ENCODE measurements at places on chromosomes 5 and 9.

GRCh38 chr5:120790339-120790738 lies 326.2 kb downstream of the PRR16 start:
- DNase-seq = no peak

DNA sequence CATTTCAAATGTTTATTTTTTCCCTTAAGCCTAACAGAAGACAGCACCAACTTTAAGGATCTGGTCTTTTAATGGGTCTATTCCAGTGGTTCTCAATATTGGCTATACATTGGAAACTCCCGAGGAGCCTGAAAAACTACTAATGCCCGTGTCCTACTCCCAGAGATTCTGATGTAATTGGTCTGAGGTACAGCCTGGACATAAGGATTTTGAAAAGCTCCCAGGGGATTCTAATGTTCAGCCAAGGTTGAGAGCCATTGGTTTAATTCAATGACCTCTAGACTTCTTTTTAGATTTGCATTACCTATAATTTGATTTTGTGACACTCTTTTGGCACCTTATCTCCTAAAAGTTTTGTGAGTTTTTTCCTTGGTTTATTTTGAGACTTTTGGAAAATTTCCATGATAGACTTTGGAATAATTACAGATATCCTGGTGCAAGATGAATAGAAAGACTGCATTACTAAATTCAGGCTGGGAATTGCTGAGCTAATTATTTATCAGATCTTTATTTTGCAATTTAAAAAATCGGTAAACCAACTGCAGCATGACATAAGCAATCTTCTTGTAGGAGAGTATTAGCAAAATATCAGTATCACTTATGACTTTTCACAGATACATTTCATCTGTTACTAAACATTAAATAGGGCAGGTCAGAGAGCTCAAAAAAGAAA lies 91.5 kb upstream of the ELL2 start:
- no peak for DNase-seq

DNA sequence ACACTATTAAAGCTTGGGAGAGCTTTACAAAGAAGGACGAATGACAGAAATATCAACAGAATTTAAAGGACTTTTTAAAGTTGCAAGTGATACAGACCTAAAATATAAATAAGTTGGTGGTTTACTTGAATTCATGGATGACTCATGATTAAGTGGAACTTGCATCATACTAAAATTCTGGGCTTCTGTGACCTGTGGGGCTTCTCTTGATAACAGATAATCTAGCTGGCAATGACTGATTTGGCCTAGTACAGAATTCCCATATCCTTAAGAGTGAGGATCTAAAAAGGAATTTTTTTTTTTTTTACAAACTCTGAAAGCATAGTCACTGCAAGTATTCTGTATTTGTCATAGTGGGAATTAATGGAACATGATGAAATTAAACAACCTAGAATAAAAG lies 543.7 kb upstream of the SGCD start:
- no peak for DNase-seq

- DNase-seq = no peak
Measured at GRCh38 chr5:180289433-180289832, 2.5 kb downstream of the MAPK9 start.

GRCh38 chr5:61995486-61995885 lies 310.5 kb upstream of the KIF2A start:
- no peak for DNase-seq

- no peak for DNase-seq
Measured at GRCh38 chr5:139878093-139878492, 82.5 kb downstream of the PSD2 start.

DNA sequence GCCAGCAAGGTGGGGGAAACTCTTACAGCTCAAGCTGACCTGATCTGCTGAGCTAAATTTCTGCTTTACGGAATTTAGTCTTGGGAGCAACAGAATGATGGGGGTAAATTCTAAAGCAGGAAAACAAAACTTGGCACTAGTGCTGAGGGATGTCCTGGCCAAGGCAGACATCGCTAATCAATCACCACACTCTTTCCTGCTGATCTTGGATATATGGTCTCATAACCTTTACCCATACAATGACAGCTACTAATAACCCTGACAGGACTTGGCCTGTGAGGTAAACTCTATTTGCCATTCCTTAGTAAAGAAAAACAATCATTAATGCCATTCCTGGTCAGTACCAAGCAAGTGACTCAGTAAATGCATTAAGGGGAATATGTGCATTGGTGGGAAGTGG lies 51.5 kb downstream of the PPARGC1B start:
- no peak for DNase-seq

- DNase-seq = no peak
Measured at GRCh38 chr9:33988219-33988890, 60.3 kb downstream of the UBAP2 start.

GRCh38 chr5:82422751-82423181 lies 144.6 kb upstream of the RPS23 start:
- no peak for DNase-seq

DNA sequence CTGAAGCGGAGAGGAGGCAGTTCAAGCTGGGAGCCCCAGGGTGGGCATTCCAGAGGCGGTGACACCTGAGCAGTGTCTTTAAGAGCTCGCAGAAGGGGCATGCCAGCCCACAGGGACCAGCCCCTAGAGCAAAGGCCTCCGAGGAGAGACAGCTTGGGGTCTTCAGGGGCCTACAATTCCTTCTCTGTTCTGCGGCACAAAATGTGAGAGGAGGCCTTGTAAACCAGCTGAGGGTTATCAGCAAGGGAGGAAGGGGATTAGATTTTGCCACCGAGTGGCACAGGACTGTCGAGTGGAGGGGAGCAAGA lies 505 bp upstream of the SIGMAR1 start:
- DNase-seq = no peak

DNA sequence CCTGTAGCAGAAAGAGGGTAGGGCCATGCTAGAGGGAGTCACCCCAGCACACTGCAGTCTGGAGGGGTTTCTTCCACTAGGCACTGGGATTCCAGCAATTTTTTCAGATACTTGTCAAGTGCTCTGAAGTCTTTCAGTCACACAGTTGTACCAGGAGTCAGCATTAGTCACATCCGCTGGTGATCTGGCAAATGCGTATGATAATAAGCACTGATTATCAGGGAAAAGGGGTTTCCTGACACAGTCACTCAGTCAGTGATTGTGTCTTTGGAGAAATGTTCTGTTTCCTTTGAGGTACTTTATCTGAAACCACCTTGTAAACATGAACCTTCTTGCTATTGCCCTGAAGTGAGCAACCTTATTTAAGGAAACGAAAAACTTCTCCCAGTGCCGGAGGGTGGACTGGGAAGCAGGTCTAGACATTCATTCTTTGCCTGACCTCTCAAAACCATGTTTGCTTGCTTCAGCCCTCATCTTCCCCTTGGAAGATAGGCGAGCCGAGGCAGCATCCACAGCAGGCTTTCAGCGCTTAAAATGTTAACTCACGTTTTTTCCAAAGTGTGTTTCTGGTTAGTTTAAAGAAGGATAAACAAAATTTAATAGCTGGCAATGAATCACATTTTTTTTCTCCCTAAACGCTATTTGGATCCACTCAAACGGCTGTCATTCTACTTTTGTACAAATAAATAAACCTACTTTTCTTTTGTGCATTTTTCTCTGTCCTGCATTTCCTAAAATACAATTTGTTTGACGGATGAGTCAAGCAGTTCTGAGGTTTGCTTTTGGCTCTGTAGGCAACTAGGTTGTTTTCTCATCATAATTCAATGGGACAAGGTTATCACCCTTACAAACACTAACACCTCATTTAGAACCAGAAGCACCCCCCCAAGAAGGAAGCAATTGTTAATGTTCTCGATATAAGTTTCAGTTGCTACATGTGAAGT lies 77.7 kb downstream of the FOXD1 start:
- DNase-seq = peak; percentile 9

- no peak for DNase-seq
Measured at GRCh38 chr5:143542798-143543144, 139.3 kb upstream of the NR3C1 start.

DNA sequence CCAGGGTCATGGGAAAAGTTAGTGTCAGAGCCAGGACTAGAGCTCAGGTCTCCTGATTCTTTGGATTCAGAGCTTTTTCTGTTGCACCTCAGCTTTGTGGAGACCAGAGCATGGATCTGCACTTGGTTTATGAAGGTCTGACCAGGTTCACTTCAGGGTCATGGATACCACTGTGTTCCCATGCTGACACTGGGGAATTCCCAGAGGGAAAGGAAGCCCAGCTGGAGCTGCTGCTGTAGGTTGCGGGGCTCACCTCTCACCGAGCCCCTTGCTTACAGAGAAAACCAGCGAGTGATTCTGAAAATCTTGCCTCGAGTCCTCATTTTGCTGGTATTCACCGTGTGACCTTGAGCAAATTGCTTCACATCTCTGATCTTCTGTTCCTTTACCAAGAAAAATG lies 83.0 kb downstream of the RGS3 start:
- DNase-seq = no peak

DNA sequence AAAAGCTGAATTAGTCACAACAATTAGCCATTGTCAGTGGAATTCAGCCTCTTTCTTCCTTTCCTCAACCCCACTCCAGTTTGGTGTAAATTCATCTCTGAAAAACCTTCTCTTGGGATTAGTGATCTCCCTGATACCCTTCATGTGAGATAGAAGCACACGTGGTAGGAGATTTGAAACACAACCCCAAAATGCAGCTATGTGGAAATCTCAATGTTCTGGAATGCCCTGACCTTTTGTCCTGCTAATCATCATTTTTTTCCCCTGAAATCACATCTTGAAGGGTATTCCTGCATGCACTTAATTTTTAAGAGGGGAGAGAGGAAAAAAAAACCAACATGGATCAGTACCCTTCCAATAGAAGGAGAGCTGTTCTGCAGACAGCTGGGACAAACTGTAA lies 612.6 kb downstream of the EBF1 start:
- DNase-seq = no peak

GRCh38 chr9:94941211-94941875 lies 214.8 kb downstream of the AOPEP start:
- no peak for DNase-seq

DNA sequence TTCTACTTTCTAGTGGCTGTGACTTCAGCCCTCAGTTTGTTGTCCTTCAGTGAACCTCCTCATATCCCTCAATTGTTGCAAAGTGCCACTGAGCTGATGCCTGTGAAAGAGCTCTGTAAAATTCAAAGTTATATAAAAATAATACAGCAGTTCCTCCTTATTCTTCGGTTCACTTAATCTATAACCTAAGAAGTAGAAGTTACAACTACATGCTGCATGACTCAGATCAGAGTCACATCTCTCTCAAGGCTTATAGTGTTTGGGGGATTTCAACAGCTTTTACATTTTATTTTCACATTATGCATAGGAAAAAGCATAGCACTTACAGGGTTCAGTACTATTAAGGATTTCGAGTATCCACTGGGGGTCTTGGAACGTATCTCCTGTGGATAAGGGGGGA lies 25.1 kb upstream of the GCNT1 start:
- DNase-seq = no peak

DNA sequence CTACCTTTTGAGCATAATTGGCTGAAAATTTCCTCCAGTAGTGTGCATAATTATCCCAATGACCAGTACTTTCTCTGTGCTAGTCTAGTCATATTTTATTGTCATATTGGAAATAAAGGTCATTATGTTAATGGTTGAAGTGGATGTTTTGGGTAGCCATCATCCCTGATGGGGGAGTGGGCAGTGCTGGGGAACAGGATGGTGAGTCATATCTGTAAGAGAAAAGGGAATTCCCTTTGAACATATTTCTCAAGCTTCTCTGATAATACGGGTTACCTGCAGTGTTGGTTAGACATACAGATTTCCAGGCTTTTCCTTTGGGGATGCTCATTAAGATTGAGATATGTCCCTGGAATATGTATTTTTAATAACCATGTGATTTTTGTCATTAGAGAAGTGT lies 33.3 kb upstream of the SPATA31D4 start:
- no peak for DNase-seq

- no peak for DNase-seq
Measured at GRCh38 chr5:150358261-150359095, 981 bp downstream of the TCOF1 start.

DNA sequence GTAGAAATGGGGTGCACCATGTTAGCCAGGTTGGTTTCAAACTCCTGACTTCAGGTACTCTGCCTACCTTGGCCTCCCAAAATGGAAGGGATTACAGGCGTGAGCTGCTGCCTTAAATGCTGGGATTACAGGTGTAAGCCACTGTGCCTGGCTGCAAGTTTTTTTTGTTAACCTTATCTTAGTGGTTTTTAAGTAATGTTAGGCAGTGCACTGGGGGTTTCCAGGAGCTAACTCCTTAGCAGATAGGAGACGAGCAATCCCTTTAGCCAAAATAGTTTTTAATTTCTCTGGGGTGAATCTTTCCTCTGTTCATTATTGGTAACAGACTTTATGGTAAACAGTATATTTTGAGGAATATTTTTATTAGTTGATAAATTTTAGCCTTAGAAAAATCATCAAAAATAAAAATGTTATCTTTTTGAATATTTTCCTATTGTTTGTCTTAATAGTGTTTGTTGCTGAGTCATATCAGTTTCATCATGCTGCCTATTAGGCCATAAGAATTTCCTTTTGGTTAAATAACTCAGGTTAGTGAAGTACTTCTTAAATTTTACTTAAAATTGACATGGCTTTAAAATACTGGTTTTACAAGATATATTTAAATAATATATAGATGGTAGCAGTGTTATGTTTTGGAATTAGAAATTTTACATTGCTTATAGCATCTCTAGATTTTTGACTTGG lies 37.9 kb downstream of the LMNB1 start:
- no peak for DNase-seq

GRCh38 chr5:132008163-132008473 lies 3.3 kb downstream of the ACSL6 start:
- DNase-seq = no peak

GRCh38 chr5:91288118-91288916 lies 94.8 kb downstream of the ARRDC3 start:
- no peak for DNase-seq

GRCh38 chr5:54676481-54677340 lies 159.2 kb downstream of the SNX18 start:
- no peak for DNase-seq

- DNase-seq = no peak
Measured at GRCh38 chr5:157350939-157351801, 85.2 kb downstream of the CYFIP2 start.

GRCh38 chr9:96413302-96414221 lies 4.6 kb downstream of the ZNF367 start:
- DNase-seq = no peak

GRCh38 chr5:151088986-151089385 lies 8.2 kb upstream of the TNIP1 start:
- no peak for DNase-seq

DNA sequence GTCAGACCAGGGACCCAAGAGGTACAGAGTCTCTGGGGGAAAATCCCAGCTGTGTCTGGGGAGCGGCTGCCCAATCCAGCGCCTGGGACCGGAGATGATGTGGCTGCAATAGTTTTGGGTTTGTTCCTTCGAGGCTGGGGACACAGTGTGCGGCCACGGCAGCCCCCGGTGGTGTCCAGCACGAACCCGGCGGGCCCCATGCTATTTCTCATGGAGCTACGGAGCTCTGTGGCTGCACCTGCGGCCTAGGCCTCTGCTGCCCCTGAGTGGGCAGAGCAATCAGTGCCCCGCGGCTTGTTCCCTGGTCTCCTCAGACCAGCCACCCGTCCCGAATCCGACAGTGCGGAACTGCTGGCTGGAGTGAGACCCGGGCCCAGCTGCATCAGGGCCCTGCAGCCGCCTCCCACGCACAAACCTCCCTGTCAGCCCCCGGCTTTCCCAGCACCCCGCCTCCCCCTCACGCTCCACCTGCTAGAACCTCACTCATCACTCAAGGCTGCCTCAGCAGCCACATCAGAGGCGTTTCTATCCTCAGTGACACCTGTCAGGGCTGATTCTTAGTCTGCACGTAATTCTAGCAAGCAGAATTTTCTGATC lies 29.0 kb downstream of the SARDH start:
- DNase-seq = no peak

GRCh38 chr9:99231711-99232110 lies 9.6 kb downstream of the SEC61B start:
- DNase-seq = no peak

All from NT2/D1 (cell line).